ENCODE measurements at places on chromosomes 11 and 22.

DNA sequence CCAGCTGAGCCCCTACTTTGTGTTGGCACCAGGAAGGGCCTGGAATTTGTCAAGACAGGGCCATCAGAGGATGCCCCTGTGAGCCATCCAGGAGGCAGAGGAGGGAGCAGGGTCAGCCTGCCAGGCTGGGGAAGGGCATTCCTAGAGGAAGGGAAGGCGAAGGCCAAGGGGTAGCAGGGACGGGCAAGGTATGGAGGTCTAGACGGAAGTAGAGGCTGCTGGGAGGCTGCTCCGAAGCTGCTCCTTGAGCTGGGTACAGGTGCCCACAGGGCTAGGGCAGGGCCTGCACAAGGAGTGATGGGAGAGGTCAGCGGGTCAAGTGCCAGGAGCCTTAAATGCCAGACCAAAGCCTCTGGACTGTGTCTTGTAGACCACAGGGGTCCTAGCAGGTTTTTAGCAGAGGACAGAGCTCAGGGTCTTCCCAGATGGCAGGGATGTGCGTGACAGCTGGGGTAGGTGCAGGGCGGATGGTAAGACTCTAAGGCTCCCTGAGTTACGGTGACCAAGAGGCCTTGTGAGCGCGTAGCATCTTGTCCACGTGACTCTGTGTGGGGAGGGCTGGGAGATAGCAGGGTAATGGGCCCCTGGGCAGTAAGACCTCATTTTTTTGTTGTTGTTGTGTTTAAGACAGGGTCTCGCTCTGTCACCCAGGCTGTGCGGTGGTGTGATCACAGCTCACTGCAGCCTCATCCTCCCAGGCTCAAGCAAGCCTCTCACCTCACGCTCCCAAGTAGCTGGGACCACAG lies 31.7 kb upstream of the CSNK1E start:
- no peak for DNase-seq

DNA sequence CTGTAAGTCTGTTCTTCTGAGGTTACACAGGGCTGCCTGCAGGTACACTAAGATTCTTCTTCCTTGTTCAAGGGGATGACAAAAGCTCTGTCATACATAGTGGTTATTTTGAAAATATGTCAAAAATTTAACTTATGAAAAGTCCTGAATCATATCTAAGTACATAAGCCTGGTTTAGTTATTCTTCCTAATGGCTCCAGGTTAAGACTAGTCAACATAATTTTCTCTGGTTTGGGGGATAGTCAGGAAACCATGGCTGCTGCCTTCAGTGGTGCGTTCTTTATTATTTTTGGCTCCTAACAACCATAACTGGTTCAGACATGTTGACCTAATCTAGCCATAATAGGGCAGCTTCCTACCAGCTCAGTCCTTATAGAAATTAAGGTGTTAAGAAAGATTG lies 257.4 kb upstream of the DDI1 start:
- no peak for DNase-seq

DNA sequence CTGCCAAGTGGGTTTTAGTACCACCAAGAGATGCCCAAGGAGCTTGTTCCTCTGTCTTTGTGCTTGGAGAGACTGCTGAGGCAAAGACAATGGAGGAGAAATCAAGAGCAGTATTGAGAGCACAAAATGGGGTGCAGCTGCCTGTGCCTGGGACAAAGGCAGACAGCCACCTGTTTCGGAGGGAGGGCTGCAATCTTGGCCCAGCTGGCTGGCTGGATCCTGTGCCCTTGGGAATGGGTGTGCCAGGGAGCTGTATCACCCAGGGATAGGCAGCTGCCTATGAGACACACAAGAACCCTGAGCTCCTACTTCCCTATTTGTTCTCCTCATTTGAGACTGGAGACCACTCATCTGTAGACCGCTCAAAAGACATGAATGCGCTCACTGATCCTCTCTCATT lies 23.3 kb upstream of the CHRM4 start:
- no peak for DNase-seq

- DNase-seq = no peak
These were observed 13.1 kb downstream of the MOV10L1 start for GRCh38 chr22:50102946-50103345.

GRCh38 chr11:120344302-120345004 lies 8.2 kb downstream of the ARHGEF12 start:
- no peak for DNase-seq

- DNase-seq = no peak
These were observed 558 bp downstream of the TSPAN4 start for GRCh38 chr11:843086-843734.
